ENCODE measurements at places on chromosomes 13 and 19. TPM values are rescaled to one million over a fixed set of nuclear protein-coding genes. Genes with fewer than 3 reads are reported as not detected.

CBY2 gene
- not detected for polyA plus RNA-seq

KLK12 gene
- polyA plus RNA-seq = not detected

OR7D2 gene
- polyA plus RNA-seq = 0.04 TPM

MBD3L5 gene
- not detected for polyA plus RNA-seq

NFIX gene
- polyA plus RNA-seq = 111 TPM

ZNF154 gene
- 13.1 TPM for polyA plus RNA-seq

ZNF414 gene
- 13.8 TPM for polyA plus RNA-seq

ADM5 gene
- 0.99 TPM for polyA plus RNA-seq

NLRP7 gene
- not detected for polyA plus RNA-seq

RAB4B gene
- polyA plus RNA-seq = 9.0 TPM

JSRP1 gene
- 84.3 TPM for polyA plus RNA-seq

WDR87 gene
- 0.19 TPM for polyA plus RNA-seq

CCL25 gene
- polyA plus RNA-seq = not detected

ZNF835 gene
- 1.9 TPM for polyA plus RNA-seq

CRX gene
- 0.05 TPM for polyA plus RNA-seq

BRME1 gene
- polyA plus RNA-seq = 3.0 TPM

TNFSF9 gene
- 0.92 TPM for polyA plus RNA-seq

FPR3 gene
- 0.16 TPM for polyA plus RNA-seq

PSG3 gene
- polyA plus RNA-seq = not detected

RASGRP4 gene
- 2.3 TPM for polyA plus RNA-seq

Data from forelimb muscle (tissue), 1 donor.